Activated effector memory CD4-positive, alpha-beta T cell treated with Interleukin-2 at 50 U/mL for 16 hours (primary cell): ENCODE measurements at places on chromosomes 7 and 10.

DNA sequence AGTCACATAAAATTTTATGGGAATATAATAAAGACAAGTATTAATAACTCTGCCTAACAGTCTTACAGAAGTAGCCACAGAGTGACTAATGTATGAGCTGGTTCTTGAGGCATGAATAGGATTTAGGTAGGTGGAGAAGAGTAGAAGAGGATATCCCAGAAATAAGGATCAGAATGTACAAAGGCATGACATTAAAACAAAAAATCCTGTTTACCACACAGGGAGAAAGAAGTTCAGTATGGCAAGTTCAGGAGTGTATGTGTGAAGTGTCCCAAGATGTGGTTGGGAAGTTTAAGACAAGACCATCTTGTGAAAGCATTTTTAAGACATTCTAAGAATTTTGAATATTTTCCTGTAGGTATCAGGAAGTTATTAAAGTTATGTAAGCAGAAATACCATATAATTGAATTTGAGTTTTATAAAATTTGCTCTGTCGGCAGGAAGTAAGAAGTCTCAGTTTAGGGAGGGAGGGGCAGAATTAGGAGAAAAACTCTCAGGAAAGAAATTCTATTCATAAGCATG is 64.7 kb upstream of the CAV2 start:
- no peak for DNase-seq

GRCh38 chr7:100418930-100419659 is 9.4 kb downstream of the ZCWPW1 start:
- DNase-seq: no peak

DNA sequence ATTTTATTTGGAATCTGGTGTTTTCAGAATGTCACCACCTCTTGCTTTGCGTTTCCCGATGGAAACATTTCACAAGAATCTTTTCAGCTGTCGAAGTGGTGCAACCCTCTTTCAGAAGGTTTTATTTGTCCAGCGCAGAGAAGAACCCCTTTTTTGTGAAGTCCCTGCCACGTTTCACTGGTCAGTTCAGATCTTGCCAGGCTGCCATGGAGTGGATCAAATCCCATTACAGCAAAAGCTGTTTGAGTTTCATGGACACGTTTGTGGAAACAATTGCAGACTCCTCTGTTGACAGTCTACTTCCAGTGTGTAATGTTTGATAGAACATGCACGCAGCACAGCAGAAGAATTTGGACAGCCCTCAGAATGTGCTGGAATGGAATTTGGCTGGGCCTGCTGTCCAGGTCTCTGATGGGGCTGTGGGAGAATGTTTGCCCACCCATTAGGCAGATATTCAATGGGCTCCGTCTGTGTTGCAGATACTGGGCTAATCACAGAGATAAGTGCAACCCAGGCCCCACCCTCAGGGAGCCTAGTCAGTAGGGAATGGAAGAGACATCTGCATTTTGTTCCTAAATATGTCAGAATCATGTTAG is 143.2 kb downstream of the GRK5 start:
- no peak for DNase-seq

DNA sequence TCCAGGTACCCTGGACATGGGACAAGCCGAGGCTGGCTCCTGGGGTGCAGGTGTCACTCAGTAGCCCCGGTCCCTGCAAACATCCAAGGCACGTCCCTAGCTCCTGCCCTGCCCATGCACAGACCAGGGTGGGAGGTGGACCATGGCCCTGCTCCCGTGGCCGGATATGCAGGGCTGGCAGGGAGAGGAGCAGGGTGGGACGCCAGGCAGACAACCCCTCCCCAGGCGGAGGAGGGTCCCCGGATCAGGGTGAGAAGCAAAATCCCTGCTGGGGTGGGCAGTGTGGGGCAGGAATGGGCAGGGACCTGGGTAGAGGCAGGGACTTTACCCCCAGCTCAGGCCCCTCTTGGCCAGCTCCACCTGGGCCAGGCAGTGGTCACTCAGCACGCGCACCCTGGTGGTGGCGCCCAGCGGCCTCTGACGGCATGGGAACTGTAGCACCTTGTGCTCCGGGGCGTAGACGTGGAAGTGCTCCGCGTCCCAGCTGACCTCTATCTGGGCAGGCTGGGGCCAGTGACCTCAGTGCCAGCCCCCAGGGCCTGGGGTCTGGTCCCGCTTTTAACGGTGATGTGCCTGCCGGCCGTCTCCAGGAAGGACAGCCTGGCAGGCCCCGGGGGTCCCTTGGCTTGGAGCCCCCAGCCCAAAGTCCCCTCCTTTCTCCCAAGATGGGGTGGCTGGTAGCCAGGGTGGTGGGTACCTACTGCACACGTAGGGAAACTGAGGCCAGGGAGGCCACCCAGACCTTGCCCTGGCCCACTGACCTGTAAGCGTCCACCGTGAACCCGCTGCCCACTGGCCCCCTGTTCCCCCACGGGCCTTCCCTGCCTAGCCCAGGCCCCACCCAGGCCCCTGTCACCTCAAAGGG is 1.2 kb downstream of the GRIFIN start:
- DNase-seq: no peak

GRCh38 chr10:104260775-104261115 is 6.1 kb downstream of the GSTO1 start:
- DNase-seq: no peak

GRCh38 chr7:95225301-95225700 is 99.0 kb downstream of the PON1 start:
- no peak for DNase-seq
